AG09319 (cell line): ENCODE measurements at places on chromosomes 7 and 10.

- no peak for DNase-seq
Observed at GRCh38 chr10:104333032-104333727, 5.1 kb downstream of the ITPRIP start.

DNA sequence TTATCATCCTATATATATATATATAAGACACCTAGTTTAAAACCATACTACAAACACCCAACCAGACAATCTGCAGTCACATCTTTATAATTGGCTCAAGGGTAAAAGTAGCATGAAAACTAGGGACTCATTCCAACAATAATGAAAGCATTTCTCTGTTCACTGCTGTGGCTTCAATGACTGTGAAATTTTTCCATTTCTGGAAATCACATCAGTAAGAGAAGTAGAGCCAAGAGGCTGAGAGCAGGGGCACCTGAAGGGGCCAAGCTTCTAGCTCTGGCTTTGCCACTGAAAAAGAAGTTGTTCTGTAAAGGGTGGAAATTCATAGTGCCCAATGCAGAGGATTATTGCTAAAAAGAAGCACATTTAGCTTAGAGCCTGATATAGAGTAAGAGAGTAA lies 158.6 kb upstream of the GLI3 start:
- DNase-seq: no peak

DNA sequence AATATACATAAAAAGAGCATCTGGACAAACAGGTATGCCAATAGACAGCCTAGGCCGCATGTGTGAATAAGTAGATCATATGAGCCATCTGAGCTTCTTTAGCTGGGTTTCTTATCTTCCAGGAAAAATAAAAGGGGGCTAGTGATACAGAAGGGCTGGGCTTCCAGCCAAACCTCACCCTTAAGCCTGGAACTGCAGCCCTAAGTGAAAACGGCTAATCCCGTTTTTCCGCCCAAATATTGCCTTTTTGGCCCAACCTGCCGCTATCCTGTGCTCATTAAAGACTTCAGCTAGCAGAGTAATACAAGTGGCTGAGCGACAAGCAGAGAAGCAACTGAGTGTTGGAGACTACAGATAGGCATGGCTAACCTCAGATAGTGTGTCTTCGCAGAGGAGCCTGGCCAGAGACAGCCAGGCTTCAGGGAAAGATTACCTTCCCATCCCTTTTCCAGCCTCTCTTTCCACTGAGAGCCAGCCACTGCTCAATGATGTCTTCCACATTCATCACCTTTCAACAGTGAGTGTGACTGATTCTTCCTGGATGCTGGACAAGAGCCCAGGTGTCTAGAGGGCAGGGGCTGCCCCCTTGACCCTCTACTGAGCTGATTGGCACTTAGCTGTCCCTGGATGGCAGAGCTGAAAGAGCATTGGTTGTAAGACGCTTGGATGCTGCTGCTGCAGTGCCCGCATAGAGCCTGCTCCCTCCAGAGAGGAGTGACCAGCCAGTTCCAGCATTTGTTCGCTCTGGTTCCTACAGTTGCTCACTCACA lies 108.9 kb downstream of the ITGB8 start:
- DNase-seq: no peak

DNA sequence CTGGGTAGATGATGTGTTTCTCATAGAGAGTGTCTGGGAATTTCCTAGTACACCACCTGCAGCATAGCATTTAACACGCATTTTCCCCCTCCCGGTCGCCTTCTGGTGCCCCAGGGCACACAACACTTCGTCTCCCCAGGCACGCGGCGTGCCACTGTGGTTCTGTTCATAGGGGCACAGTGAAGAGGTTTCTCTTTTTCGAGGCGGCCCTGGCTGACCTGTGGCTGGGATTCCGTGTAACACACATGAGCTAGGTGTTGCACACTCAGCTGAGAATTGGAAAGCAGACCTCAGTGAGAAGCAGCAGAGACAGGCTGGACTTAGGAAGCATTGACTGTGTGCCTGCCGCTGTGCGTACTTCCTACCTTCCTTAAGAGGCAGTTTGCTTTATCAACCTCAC lies 214.3 kb upstream of the SHH start:
- DNase-seq: no peak

GRCh38 chr7:5699467-5700384 lies 81.7 kb downstream of the RNF216 start:
- no peak for DNase-seq

DNA sequence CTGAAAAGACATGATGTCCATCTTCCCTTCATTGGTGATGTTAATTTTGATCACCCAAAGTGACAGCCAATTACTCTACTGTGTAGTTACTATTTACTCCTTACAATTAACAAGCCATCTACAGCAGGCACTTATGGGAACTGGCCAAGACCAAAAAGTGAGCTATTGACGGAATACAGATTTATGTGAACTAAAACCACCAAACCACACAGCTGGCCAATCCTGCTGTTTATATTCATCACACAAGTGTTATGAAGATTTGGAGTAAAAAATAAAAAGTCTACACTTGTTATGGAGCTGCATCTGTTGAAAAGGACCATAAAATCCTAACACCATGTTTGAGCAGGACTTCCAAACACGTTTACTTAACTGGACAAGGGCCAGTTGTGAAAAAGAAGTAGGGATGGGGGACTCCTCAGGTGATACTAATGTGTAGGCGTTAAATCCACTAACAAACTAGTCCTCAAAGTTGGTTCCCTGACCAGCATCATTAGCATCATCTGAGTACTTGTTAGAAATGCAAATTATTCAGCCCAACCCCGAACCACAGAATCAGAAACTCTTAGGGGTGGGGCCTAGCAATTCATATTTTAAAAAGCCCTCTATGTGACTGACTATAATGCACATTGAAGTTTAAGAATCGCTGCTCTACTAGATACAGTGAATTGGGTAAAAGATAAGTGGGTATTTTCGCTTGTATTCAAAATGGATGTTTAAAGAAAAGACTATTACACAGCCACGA lies 11.6 kb downstream of the MCMBP start:
- DNase-seq: no peak

GRCh38 chr10:29970012-29970396 lies 89.4 kb downstream of the JCAD start:
- DNase-seq: no peak

GRCh38 chr7:130303551-130303950 lies 10.6 kb downstream of the CPA4 start:
- no peak for DNase-seq
